Fibroblast of lung (primary cell): ENCODE measurements at places on chromosomes 4 and X. TPM values are rescaled to one million over a fixed set of nuclear protein-coding genes. Genes with fewer than 3 reads are reported as not detected.

DNA sequence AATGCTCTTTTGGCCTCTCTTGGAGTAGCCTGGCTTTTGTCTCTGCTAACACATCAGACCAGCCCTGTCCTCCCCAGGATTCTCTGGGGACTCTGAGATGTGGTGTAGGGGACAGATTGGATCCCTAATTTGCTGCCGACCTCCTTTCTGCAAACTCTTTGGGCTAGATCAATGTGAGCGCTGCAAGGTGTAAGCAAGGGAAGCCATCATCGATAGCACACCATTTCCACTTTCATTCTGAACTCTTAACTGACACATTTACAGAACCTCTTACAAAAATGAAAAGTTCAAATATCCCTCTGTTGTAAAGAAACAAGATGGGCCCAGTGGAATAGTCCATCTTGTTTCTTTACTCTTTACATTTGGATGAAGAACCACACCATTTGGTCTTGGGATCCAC lies 46.6 kb downstream of the PGRMC2 start:
- DNase-seq = no peak

- no peak for DNase-seq
These were observed 775.9 kb upstream of the INTU start for GRCh38 chr4:126856906-126857305.

COL4A5 gene
- polyA plus RNA-seq = 4.9 and 16.3 TPM in 2 replicates

GRCh38 chrX:153984351-153985178 lies 12.0 kb downstream of the TMEM187 start:
- no peak for DNase-seq

GRCh38 chr4:24527371-24527770 lies 57.0 kb downstream of the DHX15 start:
- no peak for DNase-seq

AMELX gene
- polyA plus RNA-seq = not detected in 2 replicates

DNA sequence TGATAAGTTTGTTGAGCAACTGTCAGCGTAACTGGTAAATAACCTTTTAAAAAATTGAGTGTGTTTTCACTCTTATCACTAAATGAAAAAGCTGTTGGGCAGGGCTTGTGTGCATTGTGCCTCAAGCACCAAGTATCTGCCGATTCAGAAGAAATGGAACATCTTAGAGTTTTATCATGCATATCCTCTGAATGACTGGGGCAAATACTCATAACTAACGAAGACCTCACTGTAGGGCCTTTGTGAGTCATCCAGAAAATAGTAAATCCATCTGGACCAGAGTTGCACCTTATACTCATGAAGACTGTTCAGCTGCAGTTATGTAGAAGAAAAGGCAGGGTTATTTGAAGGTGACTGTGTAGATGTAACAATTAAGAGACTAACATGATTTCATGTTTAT lies 222.1 kb downstream of the CAMK2D start:
- peak; percentile 86 for DNase-seq

DNA sequence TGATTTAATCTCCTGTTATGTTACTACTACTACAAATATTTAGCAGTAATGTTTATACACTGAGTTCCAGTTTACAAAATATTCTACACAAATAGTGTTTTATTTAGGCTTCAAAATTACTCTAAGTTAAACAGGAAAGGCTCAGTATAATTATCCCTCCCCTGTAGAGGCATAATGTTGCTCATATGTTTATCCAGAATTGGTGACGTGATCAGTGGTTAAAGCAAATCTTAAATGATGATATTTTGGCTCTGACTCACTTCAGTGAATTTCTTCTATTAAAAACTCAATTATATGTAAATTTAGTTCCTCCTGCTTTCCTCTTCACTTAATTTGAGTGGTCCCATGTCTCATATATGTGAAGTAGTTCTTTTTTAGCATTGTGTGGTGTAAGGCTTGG lies 438.5 kb downstream of the ADGRL3 start:
- peak; percentile 69 for DNase-seq

- DNase-seq = no peak
These were observed 1989.8 kb upstream of the PCDH10 start for GRCh38 chr4:131159261-131159660.
